ENCODE measurements at places on chromosomes 5 and 9.

- DNase-seq, result no peak
These were observed 628.3 kb downstream of the DNAH5 start for GRCh38 chr5:13316176-13316575.

- DNase-seq, result no peak
These were observed 74.1 kb downstream of the TEK start for GRCh38 chr9:27183131-27183530.

- DNase-seq, result no peak
These were observed 20.9 kb downstream of the CDHR2 start for GRCh38 chr5:176570044-176570443.

GRCh38 chr5:171478946-171479775 lies 59.7 kb downstream of the FGF18 start:
- no peak for DNase-seq

- DNase-seq, result no peak
These were observed 210.5 kb downstream of the GADD45G start for GRCh38 chr9:89815061-89815902.

DNA sequence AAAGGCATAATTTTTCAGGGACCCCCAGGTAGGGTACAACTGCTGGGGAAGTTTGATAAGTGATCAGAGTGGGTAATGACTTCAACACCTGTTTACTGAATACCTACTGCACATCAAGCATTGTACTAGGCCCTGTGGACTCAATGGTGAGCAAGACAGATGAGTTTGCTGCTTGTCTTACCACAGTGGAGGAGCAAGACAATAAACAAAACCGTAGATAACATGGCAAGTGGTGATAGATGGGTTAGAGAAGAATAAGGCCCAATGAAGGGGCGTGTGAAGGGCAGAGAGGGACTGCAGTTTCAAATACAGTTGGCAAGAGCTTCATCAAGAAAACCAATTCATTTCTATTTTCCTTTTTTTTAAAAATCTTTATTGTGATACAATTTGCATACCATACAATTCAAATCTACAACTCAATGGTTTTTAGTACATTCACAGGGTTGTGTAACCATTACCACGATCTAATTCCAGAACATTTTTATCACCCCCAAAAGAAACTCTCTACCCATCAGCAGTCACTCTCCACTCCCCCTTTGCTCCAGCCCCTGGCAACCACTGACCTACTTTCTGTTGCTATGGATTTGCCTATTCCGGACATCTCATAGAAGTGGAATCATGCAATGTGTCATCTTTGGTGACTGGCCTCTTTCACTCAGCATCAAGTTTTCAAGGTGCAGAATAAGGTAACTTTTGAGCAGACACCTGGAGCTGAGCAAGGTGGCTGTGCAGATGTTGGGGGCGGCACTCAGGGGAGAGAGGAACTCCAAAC lies 31.9 kb upstream of the HAND1 start:
- no peak for DNase-seq

DNA sequence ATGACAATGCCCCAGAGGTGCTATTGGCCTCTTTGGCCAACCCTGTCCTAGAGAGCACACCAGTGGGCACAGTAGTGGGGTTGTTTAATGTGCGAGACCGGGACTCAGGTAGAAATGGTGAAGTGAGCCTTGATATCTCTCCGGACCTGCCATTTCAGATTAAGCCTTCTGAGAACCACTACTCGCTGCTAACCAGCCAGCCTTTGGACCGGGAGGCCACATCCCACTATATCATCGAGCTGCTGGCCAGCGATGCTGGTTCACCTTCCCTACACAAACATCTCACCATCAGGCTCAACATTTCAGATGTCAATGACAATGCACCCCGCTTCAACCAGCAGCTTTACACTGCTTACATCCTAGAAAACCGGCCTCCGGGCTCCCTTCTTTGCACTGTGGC lies 1.4 kb downstream of the PCDHGC5 start:
- no peak for DNase-seq

- no peak for DNase-seq
These were observed at the start of gene SARDH for GRCh38 chr9:133737774-133738639. Gene SARDH (minus strand): TSS chr9:133738352. CDS start chr9:133734173, 4,179 bp downstream.

DNA sequence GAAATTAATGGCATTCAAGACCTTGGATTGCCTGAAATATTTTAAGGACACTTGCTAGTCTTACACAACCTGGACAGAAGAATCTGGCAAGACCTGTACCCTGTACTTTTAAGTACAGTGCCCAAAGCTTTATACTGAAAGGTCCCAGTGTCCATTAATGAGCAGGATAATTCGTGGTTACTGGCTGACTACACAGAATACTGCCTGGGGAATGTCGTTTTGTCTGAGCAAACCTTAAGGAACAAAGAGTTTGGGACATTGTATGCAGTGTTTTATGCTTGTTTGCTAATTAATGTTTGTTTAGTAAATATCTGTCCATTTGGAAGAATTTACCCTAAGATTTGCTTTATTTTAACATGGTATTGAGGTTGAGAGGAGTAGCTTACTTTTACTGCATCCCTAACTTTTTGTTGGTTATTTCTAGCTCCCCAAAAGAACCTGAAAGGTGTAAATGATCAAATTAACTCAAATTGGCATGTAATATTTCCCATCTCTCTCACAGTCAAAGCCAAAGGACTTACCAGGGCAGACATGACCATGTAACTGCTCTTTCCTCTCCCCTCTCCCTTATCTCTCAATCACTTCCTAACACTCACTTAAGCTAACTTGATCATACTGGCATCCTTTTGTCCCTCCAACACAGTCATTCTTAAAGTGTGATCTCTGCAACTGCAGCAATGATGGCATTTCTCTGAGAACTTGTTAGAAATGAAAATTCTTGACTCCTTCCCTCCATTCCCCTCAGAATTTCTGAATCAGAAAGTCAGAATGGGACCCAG lies 15.7 kb downstream of the RANBP3L start:
- DNase-seq, result no peak

- no peak for DNase-seq
These were observed 3.1 kb upstream of the ENTPD8 start for GRCh38 chr9:137444106-137444790.

DNA sequence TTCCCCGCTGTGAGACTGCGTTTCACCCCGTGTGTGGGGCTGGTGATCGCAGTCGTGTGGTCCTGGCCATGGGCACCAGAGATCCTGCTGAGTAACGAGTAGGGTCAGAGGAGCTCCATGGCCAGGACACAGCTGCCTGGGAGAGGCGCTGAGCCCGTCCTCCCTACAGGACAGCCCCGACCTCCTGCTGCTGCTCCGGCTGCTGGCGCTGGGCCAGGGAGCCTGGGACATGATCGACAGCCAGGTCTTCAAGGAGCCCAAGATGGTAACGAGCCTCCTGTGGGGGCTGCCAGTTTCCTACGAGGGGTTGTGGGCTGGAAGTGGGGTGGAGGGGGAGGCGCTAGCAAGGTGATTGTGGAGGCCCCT lies 11.0 kb downstream of the NELFB start:
- DNase-seq, result no peak

- peak; percentile 79 for DNase-seq
These were observed 4.3 kb upstream of the RNF44 start for GRCh38 chr5:176541338-176542134.

DNA sequence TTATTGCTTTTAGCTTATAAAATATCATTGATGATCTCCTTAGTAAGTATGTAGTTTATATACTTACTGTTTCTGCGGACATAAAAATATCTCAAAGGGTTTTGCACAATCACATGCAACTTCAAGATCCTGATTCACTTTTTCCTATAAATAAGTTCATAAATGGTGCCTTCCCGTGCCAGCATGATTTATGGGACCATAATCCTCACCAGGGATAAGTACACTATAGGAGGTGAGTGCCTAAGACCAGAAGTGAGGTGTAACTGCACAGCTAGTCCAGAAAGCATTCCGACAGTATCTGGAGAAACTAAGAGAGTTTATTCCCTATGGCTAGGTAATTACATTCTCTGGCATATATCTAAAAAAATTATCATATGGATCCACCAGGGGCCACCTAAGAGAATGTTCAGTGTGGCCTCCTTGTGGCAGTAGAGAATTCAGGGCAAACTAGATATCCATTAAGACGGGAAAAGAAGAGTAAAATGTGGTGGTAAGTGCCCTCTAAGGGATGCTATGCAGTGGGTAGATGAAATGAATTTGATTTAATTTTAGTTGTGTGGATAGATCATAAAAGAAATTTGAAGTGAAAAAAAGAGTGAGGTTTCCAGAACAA lies 402.5 kb upstream of the SLC24A2 start:
- no peak for DNase-seq

DNA sequence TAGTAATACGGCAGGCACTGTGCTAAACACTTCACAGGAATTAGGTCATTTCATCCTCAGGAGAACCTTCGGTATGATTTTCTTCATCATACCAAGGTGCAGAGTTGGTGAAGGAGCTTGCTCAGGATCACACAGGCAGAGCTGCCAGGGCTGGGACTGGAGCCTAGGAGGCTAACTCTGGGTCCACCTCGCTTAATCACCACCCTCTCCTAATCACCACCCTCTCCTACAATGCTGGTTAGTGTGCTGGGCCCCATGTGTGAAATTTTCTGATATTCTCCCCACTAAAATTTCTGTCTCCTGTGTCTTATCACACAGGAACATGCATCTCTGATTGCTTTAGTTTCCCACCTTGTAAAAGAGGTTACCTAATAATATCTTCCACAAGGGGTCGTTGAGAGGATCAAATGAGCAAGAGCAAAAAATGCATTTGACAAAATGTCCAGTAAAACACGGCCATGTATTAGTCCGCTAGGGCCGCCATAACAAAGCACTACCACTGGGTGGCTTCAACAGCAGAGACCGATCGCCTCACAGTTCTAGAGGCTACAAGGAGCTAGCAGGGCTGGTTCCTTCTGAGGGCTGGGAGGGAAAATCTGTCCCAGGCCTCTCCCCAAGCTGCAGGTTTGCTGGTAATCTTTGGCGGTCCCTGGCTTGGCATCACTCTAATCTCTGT lies 128.2 kb upstream of the NFIB start:
- no peak for DNase-seq

DNA sequence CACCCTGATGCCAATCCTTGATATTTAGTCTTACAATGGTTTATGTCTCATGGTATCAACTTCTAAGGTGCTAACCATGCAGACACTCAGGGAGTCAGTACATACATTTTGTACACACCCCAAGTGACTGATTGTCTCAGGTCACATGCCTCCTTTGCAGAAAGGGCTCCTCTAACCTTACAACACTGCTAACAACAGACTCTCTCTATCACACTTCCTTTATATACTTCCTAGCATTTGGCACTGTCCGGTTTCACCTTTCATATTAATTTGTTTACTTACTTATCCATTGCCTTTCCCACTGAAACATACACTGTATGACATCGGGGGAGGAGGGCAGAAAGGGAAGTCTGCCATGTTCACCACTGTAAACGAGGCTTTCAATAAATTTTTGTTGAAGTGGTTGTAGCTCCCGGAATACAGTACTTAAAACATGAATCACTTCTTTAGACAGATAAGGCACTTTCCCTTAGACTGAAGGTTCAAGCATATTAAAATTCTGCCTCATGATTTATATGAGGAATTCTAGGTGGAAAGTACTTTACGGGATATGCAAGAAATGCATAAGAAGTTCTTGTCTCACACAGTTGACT lies 20.6 kb downstream of the EMB start:
- no peak for DNase-seq

DNA sequence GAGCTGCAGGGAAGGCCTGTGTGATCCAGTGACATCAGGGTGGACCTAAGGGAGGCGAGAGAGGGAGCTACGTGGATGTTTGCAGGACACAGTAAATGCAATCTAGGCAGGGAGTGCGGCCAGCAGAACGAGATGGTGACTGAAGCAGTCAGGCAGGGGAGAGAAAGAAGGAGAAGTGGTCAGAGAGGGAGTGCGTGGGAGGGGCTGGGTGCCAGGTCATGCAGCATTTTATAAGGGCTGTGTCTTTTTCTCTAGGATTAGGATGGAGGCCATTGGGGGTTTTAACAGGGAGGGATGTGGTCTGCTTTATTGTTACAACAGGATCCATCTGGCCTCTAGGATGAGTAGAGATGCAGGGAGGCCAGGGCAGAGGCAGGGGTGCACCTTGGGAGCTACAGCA lies 80.4 kb downstream of the DCP2 start:
- DNase-seq, result no peak

DNA sequence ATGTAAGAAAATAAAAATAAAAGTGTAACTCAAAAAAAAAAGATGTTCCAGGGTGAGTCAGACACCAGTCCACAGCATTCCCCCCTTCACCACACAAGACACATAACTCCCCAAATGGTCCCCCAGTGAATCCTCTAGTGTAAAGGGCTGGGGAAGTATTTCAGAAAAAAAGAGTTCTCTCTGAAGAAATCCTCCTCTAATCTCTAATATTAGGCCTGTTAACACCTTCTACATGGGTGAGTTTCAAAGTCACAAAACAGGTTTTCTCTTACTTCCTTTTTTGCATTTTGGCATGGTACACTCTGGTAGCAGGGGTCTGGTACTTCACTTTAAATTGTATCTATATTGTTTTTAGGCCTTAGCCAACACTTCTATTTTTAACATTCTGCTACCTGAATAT lies 28.2 kb downstream of the RNF145 start:
- no peak for DNase-seq

GRCh38 chr9:112046181-112046580 lies 128.9 kb downstream of the SUSD1 start:
- no peak for DNase-seq

DNA sequence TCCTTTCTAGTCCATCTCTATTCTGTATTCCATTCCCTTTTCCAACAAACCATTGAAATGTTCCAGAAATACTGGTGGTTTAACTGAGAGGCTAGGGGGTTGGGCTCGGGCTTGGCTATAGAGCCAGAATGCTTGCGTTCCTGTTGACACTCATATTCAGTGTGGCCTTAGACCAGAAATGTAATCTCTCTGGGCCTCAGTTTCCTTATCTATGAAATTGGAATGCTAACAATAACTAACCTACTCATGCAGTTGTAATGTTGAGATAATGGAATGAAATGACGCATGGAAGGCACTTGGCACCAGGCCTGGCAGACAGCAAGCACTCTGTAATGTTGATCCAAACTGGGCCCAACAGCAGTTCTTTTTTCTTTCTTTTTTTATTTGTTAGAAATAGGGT lies 26.8 kb downstream of the JADE2 start:
- no peak for DNase-seq

- DNase-seq, result no peak
These were observed 7.4 kb downstream of the NKD2 start for GRCh38 chr5:1016036-1016435.

GRCh38 chr9:108897324-108898096 lies 35.4 kb downstream of the ACTL7A start:
- DNase-seq, result no peak

DNA sequence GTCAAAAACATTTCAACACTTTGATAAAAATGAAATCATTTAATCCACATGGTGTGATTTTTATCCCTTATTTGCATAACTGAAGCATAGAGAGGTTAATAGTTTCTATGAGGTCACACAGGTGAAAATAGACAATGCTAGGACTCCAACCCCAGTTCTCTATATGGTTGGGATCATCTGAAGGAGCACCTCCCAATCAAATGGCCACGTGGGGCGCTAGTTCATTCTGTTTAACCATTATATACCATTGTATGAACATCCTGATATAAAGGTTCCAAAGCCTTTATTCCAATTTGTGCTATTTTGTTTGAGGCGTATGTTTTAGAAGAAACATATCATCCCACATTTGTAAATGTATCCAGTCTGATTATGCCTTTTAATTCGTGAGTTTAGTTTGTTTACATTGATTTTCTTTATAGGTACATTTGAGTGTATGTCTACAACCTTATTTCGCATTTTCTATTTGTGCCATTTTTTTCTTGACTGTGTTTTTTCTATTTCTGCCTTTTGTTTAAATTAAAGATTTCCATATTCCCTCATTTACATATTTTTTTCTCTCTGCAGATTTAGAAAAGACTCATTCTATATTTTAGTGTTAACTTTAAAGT lies 1092.0 kb downstream of the MAT2B start:
- no peak for DNase-seq

GRCh38 chr9:13179257-13179656 lies 100.2 kb downstream of the MPDZ start:
- no peak for DNase-seq

- peak; percentile 52 for DNase-seq
These were observed 928 bp downstream of the HACD4 start for GRCh38 chr9:21030389-21031035.
